ENCODE measurements at places on chromosomes 3 and 15.
A peak's percentile ranks its signal among the peaks of the same experiment; 100 is the strongest.

DNA sequence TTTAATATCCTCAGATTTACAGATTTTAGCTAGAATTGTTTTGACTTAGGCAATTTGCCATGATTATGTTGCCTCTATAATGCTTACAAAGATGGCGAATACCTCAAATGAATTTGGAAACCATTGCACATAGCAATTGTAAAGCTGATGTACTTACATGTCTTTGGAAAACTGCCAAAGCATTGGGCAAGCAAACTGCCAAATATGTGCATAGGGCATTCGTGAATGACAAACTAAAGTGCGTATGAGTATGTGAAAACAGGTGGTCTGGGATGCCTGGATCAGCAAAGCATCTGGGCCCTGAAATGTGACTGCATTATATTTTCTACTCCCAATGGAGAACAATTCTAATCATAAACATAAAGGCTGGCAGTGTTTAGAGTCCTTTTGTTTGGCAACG is 445.3 kb upstream of the ROBO1 start:
- DNase-seq: no peak

GRCh38 chr3:198081421-198081844 is 121.4 kb downstream of the LMLN start:
- DNase-seq: no peak

GRCh38 chr3:134232151-134232550 is 18.5 kb downstream of the RYK start:
- DNase-seq: no peak

DNA sequence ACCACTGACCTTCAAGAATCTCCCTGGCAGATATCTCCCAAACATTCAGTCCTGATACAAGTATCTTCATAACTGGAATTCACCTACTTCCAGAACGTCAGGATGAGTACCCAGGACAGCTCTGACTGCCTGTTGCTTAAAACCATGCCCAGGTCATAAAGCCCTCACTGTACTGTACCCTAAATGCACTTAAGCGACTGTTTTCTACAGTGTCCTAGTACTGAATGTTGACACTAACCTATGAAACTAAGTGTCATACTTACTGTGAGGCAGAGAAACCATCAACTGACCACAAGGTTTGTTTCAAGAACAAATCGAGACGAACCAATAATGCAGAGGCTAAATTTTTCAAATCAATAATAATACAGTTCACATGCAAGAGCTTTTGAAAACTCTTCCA is 178.7 kb upstream of the NSMCE3 start:
- DNase-seq: no peak

DNA sequence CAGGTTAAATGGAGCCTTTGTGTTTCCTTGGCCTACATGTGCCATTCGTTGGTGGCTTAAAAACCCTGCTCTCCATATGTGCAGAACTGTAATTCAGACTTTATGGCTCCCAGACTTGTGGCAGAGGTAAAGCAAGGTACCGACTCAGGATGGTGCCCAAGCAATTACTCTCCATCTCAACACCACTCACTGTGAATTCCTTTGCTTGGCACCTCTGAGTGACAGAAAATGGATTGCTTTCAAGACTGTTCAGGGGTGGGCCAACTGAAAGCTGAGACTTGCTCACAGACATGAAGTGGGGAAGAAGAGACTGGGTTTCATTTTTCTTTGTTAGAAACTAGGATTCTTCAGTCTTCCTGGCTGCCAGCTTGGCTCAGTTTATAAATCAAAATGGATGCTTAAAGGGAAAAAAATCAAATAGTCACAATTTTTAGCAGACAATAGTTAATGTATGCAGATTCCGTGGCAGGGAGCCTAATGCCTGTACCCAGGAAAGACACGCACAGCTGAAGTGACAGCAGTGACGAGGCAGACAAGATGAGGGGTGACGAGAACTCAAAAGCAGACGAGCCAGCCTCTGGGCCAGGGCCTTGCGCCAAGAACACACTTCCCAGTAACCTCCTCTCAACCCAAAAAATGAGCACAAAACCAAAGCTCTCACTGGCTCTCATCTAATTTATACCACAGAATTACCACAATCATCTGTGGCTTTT is 207.9 kb upstream of the SLC2A2 start:
- no peak for DNase-seq

DNA sequence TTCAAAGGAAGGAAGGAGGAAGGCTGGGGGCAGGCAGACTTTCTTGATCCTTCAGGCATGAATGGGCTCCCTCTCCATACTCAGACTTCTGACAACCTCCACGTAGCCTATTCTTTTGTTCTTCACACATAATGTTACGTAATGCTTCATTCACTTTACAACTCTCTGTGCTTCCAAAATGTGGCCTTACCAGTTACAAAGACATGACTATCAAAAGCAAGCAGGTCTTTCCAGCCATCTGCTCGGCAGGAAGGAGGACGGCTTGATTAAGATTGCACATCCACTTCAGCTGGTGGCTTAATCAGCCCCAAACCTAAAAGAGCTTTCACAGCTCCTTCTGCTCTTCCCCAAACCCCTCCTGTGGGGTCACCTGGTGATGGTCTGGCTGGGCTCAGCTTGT is 263.2 kb downstream of the XXYLT1 start:
- DNase-seq: no peak

GRCh38 chr3:139601191-139601961 is 61.8 kb upstream of the RBP1 start:
- no peak for DNase-seq

DNA sequence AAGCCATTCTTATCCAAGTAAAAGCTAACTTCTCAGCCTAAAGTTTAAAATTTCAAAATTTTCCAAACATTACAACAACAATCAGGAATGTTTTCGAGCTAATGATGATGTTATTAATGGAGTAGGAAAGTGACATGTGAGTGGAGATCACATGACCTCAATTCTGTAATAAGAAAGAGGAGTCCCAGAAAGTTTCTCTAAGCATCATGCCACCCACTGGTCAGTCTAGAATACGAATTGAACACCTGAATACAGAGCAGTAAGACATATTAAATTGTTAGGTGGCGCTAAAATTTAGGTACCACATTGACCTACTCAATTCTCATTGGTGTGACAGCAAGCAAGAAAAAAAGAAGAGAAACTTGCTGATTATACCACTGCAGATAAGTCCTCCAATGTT is 163.9 kb downstream of the DCLK3 start:
- DNase-seq: no peak

GRCh38 chr3:82080792-82081191 is 319.3 kb upstream of the GBE1 start:
- DNase-seq: no peak

DNA sequence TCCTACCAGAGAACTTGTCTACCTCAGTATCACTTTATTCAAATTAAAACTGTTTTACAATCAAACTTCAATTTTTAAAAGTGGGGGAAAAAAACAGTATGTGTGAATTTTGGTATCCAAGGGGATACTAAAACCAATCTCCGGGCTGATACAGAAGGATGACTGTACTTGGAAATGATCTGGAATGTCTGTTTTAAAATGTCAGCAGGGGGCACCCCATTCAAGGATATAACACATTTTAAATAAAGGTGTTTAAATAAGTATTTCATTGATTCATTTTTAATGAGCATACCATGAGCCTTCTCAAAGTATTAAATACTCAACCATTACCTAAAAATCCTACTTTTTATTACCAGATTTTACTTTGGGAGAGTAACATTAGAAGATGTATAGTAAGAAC is 67.9 kb downstream of the ULK4 start:
- no peak for DNase-seq

DNA sequence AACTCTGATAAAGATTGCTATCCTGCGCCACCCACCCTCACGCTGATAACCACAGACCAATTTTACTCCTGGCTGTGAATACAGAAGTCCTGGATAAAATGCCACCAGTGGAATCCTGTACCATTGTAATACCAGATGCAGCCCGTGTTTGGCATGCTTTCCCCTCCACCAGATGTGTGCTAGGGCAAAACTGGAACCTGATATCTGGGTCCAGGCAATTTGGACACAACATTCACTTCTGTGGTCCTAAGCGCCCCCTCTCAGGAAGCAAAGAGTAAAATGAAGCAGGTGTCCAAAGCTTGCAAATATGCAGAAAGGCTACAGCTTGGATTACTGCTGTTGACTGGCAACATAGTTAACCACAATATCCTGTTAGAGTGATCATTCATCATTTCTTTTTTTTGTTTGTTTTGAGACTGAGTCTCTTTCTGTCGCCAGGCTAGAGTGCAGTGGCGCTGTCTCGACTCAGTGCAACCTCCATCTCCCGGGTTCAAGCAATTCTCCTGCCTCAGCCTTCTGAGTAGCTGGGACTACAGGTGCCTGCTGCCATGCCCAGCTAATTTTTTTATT is 32.8 kb downstream of the LOXL1 start:
- peak; percentile 43 for DNase-seq

- no peak for DNase-seq
These were observed 233.4 kb downstream of the FEZF2 start for GRCh38 chr3:62139957-62140356.

DNA sequence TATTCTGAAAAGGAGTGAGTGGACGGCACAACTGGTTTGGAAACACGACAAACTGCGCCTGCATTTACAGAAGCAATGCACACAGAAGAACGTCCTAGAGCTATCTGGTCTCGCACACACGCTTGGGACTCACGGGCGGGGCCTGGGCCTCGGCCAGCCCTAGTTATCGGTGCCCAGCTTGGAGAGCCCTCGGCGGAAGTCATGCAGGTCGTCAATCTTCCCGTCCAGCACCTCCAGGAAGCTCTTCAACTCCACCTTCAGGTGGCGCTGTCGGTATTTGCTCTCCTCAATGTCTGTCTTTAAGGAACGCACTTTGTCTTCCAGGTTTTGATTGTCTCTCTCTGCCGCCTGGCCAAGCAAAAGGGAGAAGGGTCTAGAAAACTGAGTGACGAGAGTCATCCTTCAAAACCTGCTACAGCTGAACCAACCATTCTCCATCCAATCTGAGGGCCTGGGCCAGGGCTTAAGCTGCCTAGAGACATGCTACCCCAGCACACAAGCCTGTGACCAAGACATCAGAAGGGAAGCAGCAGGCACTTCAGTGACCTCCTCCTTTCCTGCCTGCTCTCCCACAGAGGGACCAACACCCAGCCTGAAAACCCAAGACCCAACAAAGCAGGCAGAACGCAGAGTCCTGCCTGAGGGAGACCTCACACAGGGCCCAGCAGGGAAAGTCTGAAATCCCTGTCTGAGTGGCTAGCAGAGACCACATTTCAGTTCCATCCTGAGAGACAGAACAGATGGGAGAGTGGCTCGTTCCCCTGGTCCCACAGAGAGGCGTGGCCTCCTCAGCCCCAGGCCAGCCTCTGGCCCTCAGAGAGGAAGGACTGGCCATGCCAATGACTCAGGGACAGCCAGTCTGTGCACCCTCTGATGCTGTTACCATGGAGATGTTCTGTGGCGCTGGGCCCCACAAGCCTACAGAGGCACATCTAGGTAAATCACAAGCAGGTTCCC is 40.4 kb downstream of the WHAMM start:
- DNase-seq: peak; percentile 74

- DNase-seq: peak; percentile 24
These were observed 14.9 kb downstream of the LIPH start for GRCh38 chr3:185537369-185537970.

GRCh38 chr15:95162069-95162468 is 930.7 kb downstream of the MCTP2 start:
- no peak for DNase-seq

GRCh38 chr15:71780115-71780976 is 30.0 kb upstream of the NR2E3 start:
- DNase-seq: peak; percentile 16

DNA sequence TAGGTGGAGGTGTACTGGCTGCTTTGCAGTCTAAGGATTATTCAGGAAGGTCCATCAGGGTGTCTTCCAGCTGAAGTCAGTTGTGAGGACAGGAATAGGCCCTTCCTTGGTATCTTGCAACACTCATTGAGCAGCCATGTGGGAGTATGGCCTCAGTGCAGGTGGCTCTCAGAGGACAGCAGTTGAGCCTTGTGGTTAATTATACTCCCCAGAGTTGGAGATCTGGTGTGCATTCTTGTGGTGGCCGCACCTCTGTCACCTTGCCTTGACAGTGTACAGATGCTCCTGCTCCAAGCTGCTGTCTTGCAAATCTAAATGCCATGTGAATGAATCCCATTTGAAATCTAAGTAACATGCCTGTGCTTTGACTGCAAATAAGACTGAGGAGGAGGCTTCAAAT is 339.9 kb upstream of the BCHE start:
- no peak for DNase-seq

DNA sequence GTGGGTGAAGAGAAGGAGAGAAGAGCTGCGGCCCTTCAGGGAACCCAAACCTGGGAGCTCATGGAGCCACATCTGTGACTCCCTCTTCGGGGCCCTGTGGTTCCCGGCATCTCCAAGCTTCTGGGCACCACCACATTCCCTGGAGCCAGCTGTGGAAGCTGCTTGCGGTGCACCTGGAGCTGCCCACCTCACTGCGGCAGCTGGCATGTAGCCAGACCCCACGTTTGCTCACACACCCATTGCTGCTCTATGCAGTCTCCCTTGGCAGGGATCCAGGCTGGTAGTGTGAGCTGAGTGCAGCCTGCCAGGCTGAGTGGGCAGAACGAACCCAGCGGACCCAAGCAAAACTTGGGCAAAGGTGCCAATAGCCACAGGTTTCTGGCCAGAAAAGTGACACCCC is 16.8 kb upstream of the PLA2G4E start:
- DNase-seq: no peak

DNA sequence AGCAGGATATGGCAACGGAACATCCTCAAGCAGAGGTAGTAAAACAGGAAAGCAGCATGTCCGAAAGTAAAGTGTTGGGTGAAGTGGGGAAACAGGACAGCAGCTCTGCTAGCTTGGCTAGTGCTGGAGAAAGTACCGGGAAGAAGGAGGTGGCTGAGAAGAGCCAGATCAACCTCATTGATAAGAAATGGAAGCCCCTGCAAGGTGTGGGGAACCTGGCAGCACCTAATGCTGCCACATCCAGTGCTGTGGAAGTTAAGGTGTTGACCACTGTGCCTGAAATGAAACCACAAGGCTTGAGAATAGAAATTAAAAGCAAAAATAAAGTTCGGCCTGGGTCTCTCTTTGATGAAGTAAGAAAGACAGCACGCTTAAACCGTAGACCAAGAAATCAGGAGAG is 14.3 kb upstream of the ZBTB47 start:
- DNase-seq: no peak

- DNase-seq: no peak
These were observed 4.2 kb downstream of the RAP2B start for GRCh38 chr3:153166206-153166605.

DNA sequence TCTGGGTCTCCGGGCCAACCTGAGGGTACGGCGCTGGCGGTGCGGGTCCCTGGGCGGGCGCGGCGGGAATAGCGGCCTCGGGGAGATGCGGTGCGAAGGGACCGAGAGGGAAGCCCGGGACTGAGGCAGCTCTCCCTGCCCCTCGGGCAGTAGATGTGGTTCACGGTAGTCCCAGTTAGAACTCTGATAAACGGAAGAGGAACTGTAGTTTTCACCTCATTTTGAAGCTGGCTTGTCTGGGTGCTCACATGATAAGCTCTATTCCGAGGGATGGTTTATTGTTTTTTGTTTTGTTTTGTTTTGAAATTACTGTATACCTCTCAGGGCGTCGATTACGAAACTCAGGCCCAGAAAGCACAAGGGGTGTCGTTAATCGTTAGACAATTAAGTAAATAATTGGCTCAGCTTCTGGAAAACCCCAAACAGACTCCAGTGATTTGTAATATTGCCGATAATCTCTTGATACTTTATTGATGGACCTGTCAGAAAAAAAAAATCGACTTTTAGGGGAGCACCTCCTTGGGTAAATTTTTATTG is 413 bp downstream of the NUSAP1 start:
- DNase-seq: peak; percentile 40

- DNase-seq: no peak
These were observed 84.3 kb upstream of the SPATA16 start for GRCh38 chr3:173225351-173225750.

Data from GDM1 (cell line).